ENCODE measurements at places on chromosomes 6 and 20. TPM values are rescaled to one million over a fixed set of nuclear protein-coding genes. Genes with fewer than 3 reads are reported as not detected.

- H3K4me3 ChIP-seq = no peak overlapping the region
- no peaks in the 10 kb centered on the region for H3K36me3 ChIP-seq
- no peak for DNase-seq
- no peak overlapping the region for H3K27ac ChIP-seq
- H3K4me1 ChIP-seq = no peaks in the 10 kb centered on the region
Measured at GRCh38 chr20:48164566-48165400, 379.5 kb upstream of the SULF2 start.

GRCh38 chr20:18545566-18545965, 21.7 kb upstream of the SMIM26 start:
- peaks cover 67% of the 10 kb centered on the region for H3K36me3 ChIP-seq
- H3K27ac ChIP-seq = no peak overlapping the region
- H3K4me3 ChIP-seq = no peak overlapping the region
- no peak for DNase-seq
- H3K27me3 ChIP-seq = no peaks in the 10 kb centered on the region

DNA sequence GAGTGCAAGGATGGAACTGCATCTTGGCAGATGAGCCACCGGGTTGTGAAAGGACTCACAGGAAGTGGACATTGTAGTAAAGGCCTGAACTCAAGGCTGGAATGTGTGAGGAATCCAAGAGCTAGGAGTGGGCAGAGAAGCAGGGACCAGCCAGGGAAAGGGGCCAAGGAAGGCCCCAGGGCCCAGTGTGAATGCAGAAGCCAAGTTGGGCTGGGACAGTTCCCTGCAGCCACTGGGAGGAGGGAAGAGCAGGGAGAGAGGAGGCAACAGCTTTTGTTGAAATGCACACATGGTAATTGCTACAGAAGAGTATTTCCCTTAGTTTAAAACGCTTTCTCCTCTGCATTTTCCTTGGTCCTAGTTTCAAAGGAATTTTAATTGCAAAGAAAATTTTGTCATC, 34.6 kb downstream of the CDH22 start:
- H3K36me3 ChIP-seq = no peaks in the 10 kb centered on the region
- no peak overlapping the region for H3K4me3 ChIP-seq
- H3K4me1 ChIP-seq = no peaks in the 10 kb centered on the region
- H3K27me3 ChIP-seq = no peaks in the 10 kb centered on the region
- DNase-seq = no peak

- no peaks in the 10 kb centered on the region for H3K36me3 ChIP-seq
- H3K27ac ChIP-seq = peak overlapping the region; percentile 29
- H3K4me1 ChIP-seq = peaks cover 59% of the 10 kb centered on the region
- H3K27me3 ChIP-seq = no peaks in the 10 kb centered on the region
- peak; percentile 17 for DNase-seq
- H3K4me3 ChIP-seq = no peak overlapping the region
Measured at GRCh38 chr20:58877050-58877975, 24.8 kb downstream of the GNAS start.

- H3K4me3 ChIP-seq = no peak overlapping the region
- H3K36me3 ChIP-seq = no peaks in the 10 kb centered on the region
- no peaks in the 10 kb centered on the region for H3K4me1 ChIP-seq
- no peak for DNase-seq
Measured at GRCh38 chr6:29850011-29850553, 22.5 kb downstream of the HLA-G start.

- no peak overlapping the region for H3K27ac ChIP-seq
- H3K27me3 ChIP-seq = no peaks in the 10 kb centered on the region
- DNase-seq = no peak
- H3K4me3 ChIP-seq = no peak overlapping the region
Measured at GRCh38 chr6:1870932-1871331, 261.2 kb downstream of the FOXC1 start.

DNA sequence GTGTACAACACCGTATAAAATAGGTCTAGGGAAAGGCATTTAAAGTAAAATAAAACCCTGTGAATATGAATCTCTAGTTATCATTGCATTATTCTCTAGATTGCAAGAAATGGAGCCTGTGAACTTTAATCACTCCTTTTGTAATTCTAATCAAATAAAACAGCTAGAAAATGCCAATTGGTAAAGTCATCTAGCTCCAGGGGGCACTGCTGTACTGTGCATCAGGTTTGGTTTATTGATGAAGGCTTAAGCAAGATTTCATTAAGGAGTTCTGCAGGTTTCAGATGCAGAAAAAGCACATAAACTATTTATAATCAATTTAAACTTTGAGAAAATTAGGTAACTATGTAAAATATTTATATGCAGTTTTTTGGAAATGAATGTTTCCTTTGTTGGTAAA, 645.0 kb downstream of the PHF3 start:
- no peaks in the 10 kb centered on the region for H3K27me3 ChIP-seq
- H3K36me3 ChIP-seq = no peaks in the 10 kb centered on the region
- DNase-seq = peak; percentile 6
- no peaks in the 10 kb centered on the region for H3K4me1 ChIP-seq

DNA sequence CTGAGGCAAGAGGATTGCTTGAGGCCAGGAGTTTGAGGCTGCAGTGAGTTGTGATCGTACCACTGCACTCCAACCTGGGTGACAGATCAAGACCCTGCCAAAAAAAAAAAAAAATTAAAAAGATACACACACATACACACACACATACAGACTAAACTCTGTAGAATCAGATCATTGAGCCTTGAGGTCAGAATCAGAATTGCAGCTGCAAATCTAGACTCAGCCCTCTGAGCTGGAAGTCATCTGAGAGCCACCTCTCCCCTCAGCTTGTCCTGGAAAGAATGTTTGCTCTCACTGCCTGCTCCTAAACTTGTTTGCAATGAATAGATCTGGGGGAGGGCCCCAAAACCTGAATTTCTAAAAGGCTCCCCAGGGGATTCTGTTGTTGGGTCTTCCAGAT, 41.4 kb upstream of the ANGPT4 start:
- no peak overlapping the region for H3K4me3 ChIP-seq
- no peaks in the 10 kb centered on the region for H3K36me3 ChIP-seq
- no peak overlapping the region for H3K27ac ChIP-seq
- DNase-seq = no peak
- peaks cover 6% of the 10 kb centered on the region for H3K27me3 ChIP-seq
- H3K4me1 ChIP-seq = no peaks in the 10 kb centered on the region

- no peaks in the 10 kb centered on the region for H3K4me1 ChIP-seq
- no peak overlapping the region for H3K4me3 ChIP-seq
- H3K27ac ChIP-seq = no peak overlapping the region
Measured at GRCh38 chr20:37931153-37931922, 28.4 kb downstream of the VSTM2L start.

DNA sequence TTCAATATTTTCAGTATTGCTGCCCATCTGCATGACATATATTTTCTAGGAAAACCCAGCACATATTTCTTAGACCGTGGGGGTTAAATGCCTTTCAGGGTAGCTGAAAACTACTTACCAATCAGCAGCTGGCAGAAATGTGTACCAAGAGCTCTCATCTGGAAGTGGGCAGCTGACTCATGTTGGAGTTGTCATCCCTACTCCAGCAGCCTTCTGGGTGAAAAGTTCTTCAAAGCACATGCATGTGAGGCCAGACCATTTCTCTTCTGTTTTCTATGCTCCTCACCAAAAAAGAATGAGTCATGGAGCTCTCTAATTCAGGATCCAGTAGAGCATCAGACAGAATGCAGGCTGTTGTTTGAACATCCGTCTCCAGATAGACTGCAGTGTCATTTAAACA, 135.5 kb downstream of the PAX1 start:
- no peaks in the 10 kb centered on the region for H3K27me3 ChIP-seq
- no peak for DNase-seq
- no peak overlapping the region for H3K27ac ChIP-seq
- H3K4me1 ChIP-seq = no peaks in the 10 kb centered on the region
- H3K4me3 ChIP-seq = no peak overlapping the region
- H3K36me3 ChIP-seq = no peaks in the 10 kb centered on the region

GRCh38 chr6:111087871-111088667, 766 bp downstream of the SLC16A10 start:
- H3K36me3 ChIP-seq = no peaks in the 10 kb centered on the region
- peak; percentile 53 for DNase-seq
- no peak overlapping the region for H3K27ac ChIP-seq
- peaks cover 26% of the 10 kb centered on the region for H3K27me3 ChIP-seq
- H3K4me1 ChIP-seq = peaks cover 2% of the 10 kb centered on the region
- peak overlapping the region; percentile 58 for H3K4me3 ChIP-seq

DNA sequence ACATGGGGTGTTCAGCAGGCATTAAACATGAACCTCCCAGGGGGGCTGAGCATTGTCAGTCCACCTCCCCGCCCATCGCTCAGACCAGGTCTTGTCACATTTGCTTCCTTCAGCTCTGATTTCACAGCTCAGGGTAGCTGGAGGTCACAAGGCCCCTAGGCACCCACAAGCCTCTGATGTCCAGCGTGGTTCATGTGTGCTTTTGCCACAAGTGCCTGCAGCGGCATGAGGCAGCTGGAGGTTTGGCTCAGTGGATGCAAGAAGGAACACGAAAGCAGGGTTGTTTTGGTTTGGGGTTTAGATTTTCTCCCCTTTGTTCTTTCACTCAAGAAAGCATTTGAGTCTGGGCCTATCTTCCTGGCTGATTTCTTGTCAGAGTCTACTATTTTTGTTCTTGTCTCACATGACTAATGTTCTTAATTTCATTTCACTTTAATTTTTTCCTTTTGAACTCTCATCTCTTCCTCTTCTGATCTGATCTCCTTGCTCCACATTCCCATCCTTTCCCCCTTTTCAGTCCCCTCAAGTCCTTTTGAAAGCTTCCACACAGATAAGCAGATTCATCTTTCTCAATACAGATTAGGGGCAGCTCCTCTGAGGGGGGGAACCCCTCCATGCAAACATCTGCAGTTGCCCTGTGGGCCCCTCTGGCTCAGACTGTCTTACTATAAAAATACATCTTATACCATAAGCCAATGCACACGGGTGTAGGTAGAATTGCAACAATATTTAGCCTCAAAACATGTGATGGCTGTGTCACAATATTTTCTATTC, 68.1 kb upstream of the CEP85L start:
- no peak overlapping the region for H3K27ac ChIP-seq
- H3K4me3 ChIP-seq = no peak overlapping the region
- no peak for DNase-seq

DNA sequence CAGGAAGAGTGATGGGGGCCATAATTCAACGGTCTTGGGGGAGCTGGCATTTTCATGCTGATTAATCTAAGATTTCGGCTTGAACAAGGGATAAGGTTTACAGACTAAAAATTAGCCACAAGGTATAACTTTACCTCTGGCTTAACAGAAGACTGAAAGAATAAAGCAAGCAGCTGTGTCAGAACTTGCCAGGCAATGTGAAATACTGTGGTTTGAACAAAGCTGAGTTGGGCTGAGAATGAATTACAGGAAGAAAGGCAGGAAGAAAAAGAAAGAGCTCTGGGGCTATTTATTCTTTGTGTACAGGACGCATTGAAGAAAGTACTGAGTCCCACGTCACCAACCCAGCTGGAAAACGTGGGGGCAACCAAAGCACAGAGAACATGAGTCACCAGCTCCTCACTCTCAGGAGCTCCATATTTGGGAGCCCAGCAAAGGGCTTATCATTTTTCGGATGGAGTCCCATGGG, 121.5 kb upstream of the NEDD9 start:
- H3K27ac ChIP-seq = no peak overlapping the region
- no peak for DNase-seq
- no peaks in the 10 kb centered on the region for H3K27me3 ChIP-seq
- H3K4me1 ChIP-seq = no peaks in the 10 kb centered on the region
- no peak overlapping the region for H3K4me3 ChIP-seq
- H3K36me3 ChIP-seq = no peaks in the 10 kb centered on the region

DNA sequence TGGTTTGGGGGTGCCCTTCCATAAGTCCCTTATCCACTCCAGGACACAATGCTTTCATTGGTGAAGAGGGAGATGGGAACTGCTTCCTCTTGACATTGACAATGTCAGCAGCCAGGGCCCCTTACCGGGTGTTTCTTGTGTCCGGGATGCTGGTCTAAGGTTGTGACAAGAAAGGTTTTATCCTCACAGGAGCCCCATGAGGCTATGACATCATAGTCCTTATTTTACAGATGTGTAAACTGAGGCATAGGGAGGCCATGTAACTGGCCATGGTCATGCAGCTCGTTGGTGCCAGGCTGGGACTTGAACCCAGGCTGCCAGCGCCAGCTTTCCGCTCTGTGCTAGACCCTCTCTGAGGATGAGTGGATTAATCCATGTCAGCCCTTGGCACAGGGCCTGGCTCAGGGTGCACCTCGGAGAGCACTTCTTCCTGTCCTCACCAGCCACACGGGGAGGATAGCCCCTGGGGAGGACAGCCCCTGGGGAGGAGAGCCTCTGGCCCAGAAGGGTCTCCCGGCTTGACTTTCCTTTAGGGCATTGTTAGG, 157.3 kb downstream of the SYCP2 start:
- H3K4me1 ChIP-seq = no peaks in the 10 kb centered on the region
- no peaks in the 10 kb centered on the region for H3K27me3 ChIP-seq
- H3K27ac ChIP-seq = no peak overlapping the region
- no peaks in the 10 kb centered on the region for H3K36me3 ChIP-seq
- DNase-seq = no peak

GRCh38 chr6:137883400-137884148, 16.5 kb downstream of the TNFAIP3 start:
- DNase-seq = no peak
- no peaks in the 10 kb centered on the region for H3K4me1 ChIP-seq
- no peak overlapping the region for H3K4me3 ChIP-seq
- H3K27ac ChIP-seq = no peak overlapping the region
- no peaks in the 10 kb centered on the region for H3K36me3 ChIP-seq

DNA sequence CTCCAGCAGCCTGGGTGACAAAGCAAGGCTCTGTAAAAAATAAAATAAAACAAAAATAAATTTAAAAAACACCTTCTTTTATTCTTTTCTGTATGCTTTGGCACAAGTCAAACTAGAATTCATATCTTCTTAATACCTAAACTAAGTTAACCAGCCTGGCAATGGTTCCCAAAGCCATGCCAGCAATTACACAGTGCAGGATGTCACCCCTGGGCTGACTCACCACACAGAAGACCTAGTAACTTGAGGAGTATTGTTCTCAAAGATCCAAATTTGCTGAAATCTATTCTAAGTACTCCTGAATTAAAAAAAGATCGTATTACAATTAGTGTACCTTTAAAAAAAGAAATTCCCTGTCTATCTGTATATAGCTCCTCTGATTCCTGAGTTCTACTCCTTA, 162.7 kb upstream of the SGK1 start:
- H3K27me3 ChIP-seq = no peaks in the 10 kb centered on the region
- no peak overlapping the region for H3K27ac ChIP-seq
- H3K4me3 ChIP-seq = no peak overlapping the region
- no peaks in the 10 kb centered on the region for H3K36me3 ChIP-seq
- no peak for DNase-seq

The NAA20 gene
- 85.0 TPM for polyA plus RNA-seq

The JPH2 gene
- 0.75 TPM for polyA plus RNA-seq

The TMEM217 gene
- polyA plus RNA-seq = 2.0 TPM

The TNFRSF6B gene
- 8.2 TPM for polyA plus RNA-seq

The OCSTAMP gene
- polyA plus RNA-seq = not detected

The RNF144B gene
- polyA plus RNA-seq = 1.2 TPM

The SLC22A1 gene
- 0.20 TPM for polyA plus RNA-seq

The SPEF1 gene
- polyA plus RNA-seq = 1.6 TPM

The PDYN gene
- not detected for polyA plus RNA-seq

The STX11 gene
- 0.15 TPM for polyA plus RNA-seq

The XKR7 gene
- 0.02 TPM for polyA plus RNA-seq

The PTK7 gene
- 105 TPM for polyA plus RNA-seq

The OPRL1 gene
- 1.7 TPM for polyA plus RNA-seq

The CST2 gene
- not detected for polyA plus RNA-seq

The MYB gene
- polyA plus RNA-seq = 1.2 TPM

The ANKRD6 gene
- polyA plus RNA-seq = 2.6 TPM

The MUC22 gene
- 0.13 TPM for polyA plus RNA-seq

The NHLRC1 gene
- 0.29 TPM for polyA plus RNA-seq

The CPNE5 gene
- polyA plus RNA-seq = 0.30 TPM

The CLPSL2 gene
- not detected for polyA plus RNA-seq

The SLC17A3 gene
- not detected for polyA plus RNA-seq

Measured in SK-N-SH (cell line).